ENCODE measurements at places on chromosomes 1 and 21. TPM values are rescaled to one million over a fixed set of nuclear protein-coding genes. Genes with fewer than 3 reads are reported as not detected.

DNA sequence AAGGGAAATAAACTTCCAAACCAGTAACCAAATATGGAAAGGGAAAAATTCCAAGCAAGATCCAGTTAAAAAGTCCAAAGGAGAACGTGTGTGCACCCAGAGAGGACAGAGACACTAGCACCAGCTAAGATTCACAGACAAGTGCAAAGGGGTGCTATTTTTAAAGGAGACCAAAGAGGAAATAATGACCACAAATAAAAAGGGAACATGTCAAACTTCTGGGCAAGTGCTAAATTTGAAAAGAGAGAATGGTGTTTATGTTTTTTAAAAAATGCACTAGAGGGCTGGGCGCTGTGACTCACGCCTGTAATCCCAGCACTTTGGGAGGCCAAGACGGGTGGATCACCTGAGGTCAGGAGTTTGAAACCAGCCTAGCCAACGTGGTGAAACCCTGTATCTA lies 8.6 kb downstream of the JAM2 start:
- no peak for DNase-seq

DNA sequence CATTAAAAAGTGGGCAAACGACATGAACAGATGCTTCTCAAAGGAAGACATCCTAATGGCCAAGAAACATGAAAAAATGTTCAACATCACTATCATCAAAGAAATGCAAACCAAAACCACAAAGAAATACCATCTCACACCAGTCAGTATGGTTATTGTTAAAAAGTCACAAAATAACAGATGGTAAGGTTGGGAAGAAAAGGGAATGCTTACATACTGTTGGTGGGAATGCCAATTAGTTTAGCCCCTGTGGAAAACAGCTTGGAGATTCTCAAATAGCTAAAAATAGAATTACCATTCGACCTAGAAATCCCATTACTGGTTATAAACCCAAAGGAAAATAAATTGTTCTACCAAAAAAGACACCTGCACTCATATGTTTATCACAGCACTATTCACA lies 369.4 kb downstream of the KCNH1 start:
- no peak for DNase-seq

GRCh38 chr1:165365341-165365740 lies 8.8 kb upstream of the LMX1A start:
- DNase-seq, result no peak

GRCh38 chr1:192639607-192640368 lies 3.8 kb downstream of the RGS13 start:
- no peak for DNase-seq

IL12RB2 gene
- 0.88 TPM for total RNA-seq

DNA sequence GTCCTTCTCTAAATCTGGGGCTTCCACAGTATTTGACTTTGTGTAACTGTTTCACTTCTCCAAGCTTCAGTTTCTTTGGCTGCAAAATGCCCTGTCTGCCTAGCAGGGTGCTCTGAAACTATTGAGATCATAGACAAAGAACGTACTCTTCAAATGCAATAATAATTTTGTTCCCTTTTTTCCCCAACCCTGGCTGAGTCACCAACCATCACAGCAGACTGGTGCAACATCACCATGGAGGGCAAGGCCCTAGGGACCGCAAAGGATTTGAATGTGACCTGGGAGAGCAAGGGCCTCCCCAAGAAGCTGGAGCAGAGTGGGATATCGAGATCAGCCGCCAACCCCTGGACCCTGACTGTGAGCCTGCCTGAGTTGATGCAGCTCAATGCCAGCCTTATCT lies 115.0 kb downstream of the FCRL5 start:
- no peak for DNase-seq

FCRL1 gene
- 0.19 TPM for total RNA-seq

DNA sequence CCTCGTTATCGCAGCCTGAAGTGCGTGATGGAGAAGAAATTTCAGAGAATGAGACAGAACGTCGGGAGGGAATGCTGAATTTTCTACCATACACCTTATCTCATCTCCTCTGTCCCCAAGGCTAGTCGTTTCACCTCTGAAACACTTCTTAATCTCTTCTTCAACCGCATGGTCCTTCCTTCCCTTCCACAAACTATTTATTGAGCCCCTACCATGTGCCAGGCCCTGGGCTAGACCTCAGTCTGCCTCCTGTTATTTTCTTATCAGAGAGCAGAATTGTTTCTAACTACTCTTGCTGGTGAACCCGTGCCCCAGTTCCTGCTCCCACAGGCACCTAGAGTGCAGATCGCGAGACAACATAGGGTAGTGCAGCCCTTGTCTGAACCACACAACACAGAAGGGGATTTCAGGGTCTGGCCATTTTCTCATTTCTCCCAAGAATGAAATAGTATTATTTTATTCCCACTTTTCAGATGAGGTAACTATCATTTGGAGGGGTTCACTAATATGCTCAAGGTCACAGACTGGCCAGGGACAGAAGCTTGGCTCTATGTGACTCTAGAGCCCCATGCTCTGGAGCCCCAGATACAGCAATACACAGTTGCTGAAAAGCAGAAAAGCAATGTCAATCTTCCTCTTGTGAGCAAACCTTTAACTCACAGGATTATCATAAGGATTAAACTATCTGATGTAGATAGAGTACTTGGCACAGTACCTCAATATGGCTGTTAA lies 598 bp upstream of the ADIPOR1 start:
- DNase-seq, result no peak

- DNase-seq, result no peak
Observed at GRCh38 chr1:220579317-220579716, 51.4 kb downstream of the MARK1 start.

DNA sequence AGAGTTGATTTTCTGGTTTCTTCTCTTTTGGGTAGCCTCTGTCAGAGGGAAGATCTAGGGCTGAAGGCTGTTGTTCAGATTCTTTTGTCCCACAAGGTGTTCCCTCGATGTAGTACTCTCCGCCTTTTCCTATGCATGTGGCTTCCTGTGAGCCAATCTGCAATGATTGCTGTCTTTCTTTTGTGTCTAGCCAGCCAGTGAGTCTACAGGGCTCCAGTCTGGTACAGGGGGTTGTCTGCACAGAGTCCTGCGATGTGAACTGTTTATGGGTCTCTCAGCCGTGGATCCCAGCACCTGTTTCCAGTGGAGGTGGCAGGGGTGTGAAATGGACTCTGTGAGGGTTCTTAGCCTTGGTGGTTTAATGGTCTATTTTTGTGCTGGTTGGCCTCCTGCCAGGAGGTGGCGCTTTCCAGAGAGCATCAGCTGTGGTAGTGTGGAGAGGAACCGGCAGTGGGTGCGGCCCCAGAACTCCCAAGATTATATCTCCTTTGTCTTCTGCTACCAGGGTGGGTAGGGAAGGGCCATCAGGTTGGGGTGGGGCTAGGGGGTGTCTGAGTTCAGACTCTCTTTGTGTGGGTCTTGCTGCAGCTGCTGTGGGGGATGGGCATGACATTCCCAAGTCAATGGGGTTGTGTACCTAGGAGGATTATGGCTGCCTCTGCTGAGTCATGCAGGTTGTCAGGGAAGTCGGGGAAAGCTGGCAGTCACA lies 81.3 kb upstream of the C21orf91 start:
- no peak for DNase-seq

DNA sequence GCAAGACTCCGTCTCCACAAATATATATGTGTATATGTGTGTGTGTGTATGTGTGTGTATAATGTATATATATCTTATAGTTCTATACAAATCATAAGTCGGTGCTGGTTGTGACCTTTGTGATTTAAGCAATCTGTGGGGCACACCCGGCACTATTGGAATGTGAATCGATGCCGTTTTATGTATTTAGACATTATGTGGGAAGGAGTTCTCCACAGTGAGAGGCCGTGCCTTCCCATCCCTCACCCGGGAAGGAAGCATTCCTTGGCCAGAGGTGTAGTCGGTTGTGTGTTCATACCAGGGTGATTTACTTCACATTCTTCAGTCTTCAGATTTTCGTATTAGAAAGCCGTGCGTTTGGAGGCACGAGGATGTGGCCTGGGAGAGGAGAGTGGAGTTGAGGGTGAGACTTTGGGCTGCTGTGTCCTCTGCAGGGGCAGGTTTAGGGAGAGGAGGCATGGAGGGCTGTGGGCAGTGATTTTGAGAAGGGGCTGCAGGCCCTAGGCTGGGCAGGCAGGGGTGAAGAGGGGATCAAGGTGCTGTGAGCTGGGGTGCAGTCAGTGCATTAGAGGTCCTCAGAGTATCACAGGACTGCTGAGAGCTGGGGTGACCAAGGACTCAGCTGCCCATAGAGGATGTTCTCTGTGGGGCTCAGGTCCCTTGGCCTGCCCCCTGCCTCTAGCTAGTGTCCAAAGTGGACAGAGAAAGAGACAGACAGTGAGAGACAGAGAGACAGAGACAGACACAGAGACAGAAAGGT lies 57.7 kb downstream of the TRIM11 start:
- DNase-seq, result peak; percentile 15

ITPKB gene
- total RNA-seq, result 31.8 TPM

- no peak for DNase-seq
Observed at GRCh38 chr1:115222616-115223402, 115.2 kb downstream of the NGF start.

EVA1B gene
- 44.7 TPM for total RNA-seq

DNA sequence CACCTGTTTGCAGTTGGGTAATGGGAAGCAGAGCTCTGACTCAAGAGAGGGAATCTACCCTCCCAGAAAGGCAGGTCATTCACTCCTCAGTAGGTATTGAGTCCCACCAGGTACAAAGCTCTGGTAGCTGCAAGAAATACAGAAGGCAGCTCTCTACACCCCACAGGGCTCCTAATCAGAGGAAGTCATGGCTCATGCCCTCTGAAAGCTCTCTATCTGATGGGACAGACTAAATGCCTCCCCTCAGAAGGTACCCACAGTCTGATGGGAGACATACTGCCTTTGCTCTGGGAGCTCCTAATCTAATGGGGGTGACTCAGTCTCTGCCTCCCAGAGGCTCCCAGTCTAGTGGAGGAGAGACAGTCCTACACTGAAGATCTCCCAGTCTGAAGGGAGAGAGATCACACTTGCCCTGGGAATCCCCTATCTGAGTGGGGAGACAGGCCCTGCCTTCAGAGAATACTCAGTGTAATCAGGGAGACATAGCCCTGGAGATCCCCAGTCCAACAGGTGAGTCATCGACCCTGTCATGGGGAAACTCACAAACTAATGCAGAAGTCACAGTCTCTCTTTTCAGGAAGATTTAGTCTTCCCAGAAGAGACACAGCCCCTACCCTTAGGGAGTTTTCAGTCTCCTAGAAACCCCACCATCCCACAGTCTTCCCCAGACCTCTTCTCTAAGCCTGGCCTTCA lies 23.7 kb downstream of the CAMK1G start:
- no peak for DNase-seq

DNA sequence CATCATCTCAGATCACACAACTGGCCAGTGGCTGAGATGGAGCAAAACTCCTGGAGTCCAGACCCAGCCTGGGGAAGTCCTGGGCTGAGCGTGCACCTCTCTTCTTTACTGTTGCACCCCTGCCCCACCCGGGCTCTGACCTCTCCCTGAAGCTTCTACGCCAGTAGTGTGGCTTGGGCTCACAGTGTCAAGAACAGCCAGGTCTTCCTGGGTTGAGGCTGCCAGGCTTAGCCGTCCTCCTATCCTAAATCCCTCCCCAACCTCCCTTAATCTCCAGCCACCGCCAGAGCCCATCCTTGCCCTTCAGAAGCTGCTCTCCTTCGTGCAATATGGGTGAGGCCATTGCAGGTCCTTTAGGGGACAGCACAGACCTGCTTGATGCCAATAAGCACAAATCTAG lies 399.2 kb upstream of the VAMP3 start:
- peak; percentile 19 for DNase-seq

RSPH1 gene
- 0.26 TPM for total RNA-seq

- no peak for DNase-seq
Observed at GRCh38 chr1:98126740-98127139, 205.9 kb upstream of the DPYD start.

DNA sequence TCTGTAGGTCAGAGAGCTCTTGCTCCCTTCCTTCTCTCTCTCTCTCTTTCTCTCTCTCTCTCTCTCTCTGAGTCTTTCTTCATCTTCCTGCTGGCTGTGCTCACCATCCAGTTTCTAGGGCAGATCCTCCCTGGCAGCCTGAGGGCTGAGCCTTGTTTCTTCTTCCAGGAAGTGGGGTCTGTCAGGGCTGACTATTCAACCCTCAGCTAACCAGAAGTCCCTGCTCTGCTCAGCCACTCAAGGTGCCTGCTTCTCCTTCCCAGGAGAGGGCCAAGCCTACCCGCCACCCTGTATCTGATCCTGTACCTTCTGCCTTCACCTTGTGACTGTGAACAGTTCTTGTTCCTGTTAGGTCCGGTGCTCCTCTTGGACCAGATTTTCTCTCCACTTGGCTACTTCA lies 107.6 kb upstream of the ETV3 start:
- no peak for DNase-seq

DNA sequence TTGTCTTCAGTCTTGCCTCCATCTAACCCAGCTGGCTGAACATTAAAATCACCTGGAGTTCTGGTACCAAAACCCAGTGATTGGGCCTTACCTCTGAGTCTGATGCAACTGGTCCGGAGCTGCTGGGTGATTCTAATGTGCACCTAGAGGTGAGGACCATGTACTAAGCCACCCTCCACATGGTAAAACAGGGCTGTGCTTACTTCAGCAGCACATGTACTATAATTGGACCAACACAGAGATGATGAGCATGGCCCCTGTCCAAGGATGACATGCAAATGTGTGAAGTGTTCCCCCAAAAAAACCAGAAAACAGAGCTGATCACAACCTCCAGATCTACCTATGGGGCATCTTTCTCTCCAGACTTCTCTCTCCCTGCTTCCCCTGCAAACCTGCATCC lies 37.0 kb downstream of the ELK4 start:
- no peak for DNase-seq

DNA sequence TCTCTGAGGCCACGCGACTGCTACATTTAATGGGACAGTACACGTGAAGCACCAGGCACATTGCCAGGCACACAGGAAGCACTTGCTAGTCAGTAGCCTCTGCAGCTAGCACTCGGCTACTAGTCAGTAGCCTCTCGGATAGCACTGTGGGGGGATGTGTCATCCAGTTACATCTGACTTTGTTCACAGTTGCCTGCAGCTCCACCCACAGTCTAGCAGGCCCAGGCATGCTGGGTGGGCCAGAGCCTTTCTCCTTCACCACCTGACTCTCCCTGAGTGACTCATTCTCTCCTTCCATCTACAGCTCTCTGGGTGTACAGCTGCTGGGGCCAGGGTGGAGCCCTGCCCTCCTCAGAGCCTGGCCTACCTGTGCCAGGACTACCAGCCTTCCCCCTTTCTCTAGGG lies 51.5 kb downstream of the PTPRF start:
- DNase-seq, result no peak

TGFB2 gene
- 15.5 TPM for total RNA-seq

GRCh38 chr1:7422966-7423365 lies 348.1 kb upstream of the VAMP3 start:
- peak; percentile 28 for DNase-seq

DNA sequence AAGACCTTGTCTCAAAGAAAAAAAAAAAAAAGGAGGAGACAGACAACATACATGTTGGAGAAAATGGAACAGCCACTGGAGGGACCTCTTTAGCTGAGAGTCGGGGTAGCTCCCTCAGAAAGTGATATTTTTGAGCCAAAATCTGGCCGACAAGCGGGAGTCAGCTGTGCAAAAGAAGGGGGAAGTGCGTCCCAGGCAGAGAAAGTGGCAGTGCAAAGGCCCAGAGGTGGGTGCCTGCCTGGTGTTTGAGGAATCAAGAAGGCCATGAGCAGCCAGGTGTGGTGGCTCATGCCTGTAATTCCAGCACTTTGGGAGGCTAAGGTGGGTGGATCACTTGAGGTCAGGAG lies 6.1 kb upstream of the CROCC start:
- no peak for DNase-seq

GRCh38 chr1:52022133-52022532 lies 11.5 kb downstream of the KTI12 start:
- no peak for DNase-seq

GRCh38 chr1:41423511-41424191 lies 60.8 kb downstream of the EDN2 start:
- DNase-seq, result peak; percentile 55

MAGI3 gene
- 21.7 TPM for total RNA-seq

GRCh38 chr1:55323760-55324159 lies 108.6 kb upstream of the USP24 start:
- no peak for DNase-seq

Measured in aorta (tissue), 5 donors.